ENCODE measurements at places on chromosomes 12 and 14.

DNA sequence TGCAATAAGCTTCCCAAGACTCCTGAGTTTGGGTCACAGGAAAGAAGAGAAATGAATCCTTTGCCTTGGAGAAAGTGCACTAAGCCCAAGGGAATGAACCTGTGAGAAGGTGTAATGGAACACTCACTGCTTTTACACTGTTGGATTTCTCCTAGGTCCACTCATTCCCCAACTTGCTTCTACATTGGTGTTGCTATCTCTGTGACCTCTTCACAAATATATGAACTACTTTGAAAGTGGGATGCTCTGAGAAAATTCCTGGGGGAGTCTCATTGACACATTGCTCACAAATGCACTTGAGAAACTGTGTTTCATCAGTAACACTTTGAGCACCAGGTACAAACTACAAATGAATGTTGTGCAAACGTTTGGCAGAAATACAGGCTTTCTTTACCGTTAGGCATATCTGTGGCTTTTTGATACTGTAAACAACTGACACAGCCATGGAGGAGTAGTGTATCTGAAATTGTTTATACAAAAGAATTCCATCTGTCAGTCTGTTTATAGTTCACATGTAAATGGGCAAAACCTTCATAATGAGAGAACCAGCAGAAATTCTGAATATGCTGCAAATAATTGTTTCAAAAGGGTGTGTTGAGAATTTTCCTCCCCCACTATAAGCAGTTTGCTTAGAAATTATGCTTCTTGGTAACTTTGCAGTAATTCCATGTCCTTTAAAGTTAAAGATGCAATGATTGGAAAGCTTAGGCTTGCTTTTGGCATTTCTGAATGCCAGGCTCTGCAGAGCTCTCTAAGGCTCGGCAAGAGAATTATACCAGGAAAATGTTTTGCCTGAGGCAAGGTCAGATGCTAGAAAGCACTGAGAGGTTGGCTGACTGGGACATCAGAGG, 348.5 kb upstream of the DDHD1 start:
- no peak for DNase-seq

- DNase-seq = no peak
These were observed 249.9 kb downstream of the DAD1 start for GRCh38 chr14:22338917-22339715.

GRCh38 chr12:132282950-132283771, 46.2 kb downstream of the GALNT9 start:
- DNase-seq = no peak

DNA sequence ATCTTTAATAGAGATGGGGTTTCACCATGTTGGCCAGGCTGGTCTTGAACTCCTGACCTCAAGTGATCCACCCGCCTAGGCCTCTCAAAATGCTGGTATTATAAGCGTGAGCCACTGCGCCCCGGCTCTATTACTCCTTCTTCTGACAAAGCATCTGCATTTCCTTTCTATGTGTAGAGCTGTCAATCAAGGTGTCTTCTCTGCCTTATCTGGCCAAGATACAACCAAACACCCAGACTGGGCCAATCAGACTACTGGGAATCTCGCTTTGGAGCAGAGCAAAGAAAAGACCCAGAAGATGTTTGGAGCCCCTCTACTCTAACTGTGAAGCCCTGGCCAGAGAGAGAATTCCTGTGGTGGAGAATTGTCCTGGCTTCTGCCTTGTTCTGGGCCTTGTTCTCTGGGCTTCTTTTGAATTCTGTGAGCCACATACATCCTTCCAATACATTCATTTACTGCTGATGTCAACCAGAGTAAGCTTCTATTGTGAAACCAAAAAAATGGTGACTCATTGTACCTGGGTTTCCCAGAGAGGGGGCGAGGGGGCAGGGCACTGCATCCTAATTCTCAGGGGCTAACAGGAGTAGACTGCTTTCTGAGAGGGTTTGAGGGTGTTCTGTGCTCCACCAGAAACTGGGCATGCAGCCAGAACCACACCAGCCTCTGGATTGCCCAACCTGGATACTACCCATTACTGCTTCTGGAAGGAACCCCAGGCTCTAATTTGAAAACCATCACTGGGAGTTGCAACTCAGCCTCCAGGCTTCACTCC, 18.8 kb upstream of the FLVCR2 start:
- DNase-seq = peak; percentile 72

DNA sequence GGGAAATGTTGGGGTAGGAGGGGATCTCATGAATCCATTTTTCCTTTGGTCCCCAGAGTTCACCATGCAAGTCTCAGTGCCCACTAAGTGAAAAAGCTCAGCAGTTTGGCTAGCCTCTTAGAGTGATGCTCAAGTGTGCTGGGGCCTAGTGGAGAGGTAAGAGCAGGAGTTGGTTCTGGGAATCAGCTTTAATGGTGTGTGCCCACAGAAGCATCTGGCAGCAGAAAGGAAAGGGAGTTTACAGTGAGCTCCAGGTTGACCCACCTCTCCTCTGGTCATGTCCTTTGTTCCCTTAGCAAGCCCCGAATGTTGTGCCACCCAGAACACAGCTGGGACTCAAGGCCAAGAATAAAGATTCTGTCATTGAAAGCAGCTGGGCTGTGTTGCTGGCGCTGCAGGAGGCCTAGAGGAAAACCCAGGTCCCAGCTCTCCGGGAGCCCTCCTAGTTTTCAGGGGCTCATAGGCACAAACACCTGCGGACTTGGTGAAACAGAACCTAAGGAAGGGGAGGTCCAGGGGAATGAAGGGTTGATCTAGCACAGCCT, 320.8 kb downstream of the ZFP36L1 start:
- no peak for DNase-seq

GRCh38 chr12:51832354-51833107, 16.0 kb downstream of the FIGNL2 start:
- no peak for DNase-seq

GRCh38 chr12:97194546-97194945, 268.1 kb upstream of the RMST start:
- no peak for DNase-seq

- DNase-seq = no peak
These were observed 21.3 kb downstream of the CLEC2A start for GRCh38 chr12:9910716-9911421.

GRCh38 chr12:14138495-14138894, 157.1 kb upstream of the GRIN2B start:
- no peak for DNase-seq

DNA sequence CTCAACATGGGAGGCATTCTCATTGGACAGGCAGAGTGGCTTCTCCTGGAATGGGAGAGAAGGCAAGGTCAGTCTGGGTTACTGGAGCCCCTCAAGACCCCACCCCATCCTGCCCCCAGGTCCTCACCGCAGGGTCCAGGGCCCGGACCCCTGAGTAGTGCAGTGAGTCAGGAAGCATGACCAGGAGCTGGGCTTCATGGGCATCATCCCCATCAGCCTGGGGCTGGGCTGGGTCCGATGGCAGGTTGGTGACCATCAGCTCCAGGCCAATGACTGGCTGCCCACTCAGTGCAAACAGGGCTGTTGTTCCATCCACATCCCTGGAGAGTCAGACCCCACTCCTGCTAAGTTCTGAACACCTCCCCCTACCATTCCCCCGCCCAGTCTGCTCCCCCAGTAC, 13.1 kb downstream of the ITGA7 start:
- no peak for DNase-seq

- no peak for DNase-seq
These were observed 583 bp upstream of the LEMD3 start for GRCh38 chr12:65168681-65169319.

DNA sequence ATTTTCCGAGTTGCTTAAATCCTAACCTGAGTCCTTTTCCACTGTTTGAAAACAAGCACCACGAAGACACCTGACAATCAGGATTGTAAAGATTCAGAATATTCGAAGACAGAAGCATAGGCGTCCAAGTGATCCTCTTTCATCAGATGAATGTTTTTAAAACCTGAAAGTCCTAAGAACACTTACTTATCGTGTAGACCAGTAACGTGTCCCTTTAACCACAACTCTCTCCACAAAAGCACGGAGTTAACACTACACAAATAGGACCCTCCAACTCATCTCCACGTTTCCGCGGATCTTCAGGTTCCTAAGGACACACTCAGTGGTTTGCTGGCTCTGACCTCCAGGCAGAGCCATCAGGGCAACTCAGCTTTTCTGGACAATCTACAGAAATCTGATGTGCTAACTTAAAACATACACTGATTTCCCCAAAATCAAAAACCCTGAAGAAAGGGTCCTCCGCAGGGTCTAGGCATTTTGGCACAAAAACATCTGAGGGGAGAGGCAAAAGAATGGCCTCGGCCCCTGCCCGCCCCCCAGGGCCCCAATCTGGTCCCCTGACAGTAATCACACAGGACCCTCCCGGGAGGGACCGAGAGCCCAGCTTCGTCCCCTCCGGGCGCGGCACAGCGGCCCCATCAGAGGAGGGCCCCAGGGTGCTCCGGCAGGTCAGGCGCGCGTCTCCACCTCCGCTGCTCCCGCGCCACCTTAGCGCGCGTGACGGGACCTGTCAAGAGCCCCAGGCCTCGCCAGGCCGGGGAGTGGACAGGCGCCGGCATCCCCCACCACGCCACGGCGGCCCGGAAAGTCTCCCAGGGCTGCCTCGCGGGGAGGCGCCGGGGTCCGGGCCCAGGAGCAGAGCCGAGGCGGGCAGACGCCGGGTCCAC, 925 bp downstream of the DICER1 start:
- DNase-seq = peak; percentile 40

GRCh38 chr12:23771240-23771949, 178.1 kb downstream of the SOX5 start:
- DNase-seq = no peak

- no peak for DNase-seq
These were observed 42.6 kb downstream of the NELL2 start for GRCh38 chr12:44833561-44833960.

DNA sequence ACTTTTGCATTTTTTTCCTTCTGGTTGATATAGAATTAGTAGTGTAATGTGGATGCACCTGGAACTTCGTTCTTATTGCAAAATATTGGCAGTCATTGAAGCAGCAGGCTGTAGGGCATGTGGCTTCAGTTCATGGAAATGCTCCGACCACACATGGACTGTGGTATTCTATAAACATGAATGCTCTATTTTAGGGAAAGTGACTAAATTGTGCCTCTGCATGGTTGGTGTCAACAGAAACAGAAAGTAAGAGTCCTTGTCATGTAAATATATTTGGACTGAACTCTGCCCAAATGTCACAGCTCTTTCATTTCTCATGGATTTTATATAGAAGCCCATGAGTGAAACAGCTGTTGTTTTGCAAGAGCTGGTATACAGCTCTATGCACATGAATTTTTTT, 917.0 kb downstream of the LRFN5 start:
- DNase-seq = no peak

GRCh38 chr14:94638339-94638738, 26.1 kb downstream of the SERPINA3 start:
- no peak for DNase-seq

DNA sequence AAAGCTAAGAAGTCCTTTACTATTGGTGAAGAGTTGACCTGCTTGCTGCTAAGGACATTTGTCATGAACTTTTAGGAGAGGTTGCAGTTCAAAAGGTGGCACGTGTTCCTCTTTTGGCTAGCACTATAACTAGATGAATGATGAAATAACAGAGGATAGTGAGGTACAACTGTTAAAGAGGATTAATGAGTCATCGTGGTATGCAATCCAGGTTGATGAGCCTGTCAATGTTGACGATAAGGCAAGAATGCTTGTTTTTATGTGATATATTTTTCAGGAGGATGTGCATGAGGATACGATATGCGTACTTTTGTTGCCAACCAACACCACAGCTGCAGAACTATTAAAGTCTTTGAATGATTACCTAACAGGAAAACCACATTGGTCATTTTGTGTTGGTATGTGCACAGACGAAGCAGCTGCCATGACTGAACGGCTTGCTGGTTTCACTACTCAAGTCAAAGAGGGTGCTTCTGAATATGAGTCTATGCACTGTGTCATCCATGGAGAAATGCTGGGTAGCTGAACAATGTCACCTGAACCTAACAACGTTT, 10.6 kb downstream of the CEP128 start:
- peak; percentile 38 for DNase-seq

DNA sequence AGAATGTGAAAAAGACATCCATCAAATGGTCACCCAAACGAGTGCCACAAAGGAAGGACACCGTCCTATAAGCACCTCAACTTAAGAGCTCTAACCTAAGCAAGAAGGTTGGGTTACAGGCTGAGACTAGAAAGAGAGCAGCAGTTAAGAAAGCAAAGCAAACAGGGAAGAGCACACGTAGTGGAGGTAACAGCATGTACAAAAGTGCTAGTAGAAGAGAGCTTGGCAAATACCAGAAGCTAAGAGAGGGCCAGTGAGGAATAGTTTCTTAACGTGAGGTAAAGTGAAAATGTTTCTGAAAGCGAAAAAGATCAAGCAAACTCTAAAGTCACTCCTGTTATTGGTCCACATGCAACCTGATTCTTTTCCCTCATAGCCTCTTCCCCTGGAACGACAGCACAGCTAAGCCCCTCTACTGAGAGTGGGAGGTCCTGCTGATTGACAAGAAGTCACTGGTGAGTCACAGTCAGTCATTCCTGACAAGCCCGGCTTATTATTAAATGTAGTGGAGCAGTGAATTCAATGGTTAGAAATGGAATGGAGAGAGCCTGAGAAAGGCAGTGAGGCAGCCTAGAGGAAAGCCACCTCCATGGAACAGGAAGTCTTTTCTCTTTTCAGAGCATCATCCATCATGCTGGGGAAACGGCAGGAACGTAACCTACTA, 204.4 kb downstream of the SLC25A21 start:
- DNase-seq = no peak

- DNase-seq = peak; percentile 47
These were observed 24.3 kb upstream of the RCOR1 start for GRCh38 chr14:102568115-102568614.

GRCh38 chr12:50016501-50017475, 8.5 kb downstream of the RACGAP1 start:
- no peak for DNase-seq

DNA sequence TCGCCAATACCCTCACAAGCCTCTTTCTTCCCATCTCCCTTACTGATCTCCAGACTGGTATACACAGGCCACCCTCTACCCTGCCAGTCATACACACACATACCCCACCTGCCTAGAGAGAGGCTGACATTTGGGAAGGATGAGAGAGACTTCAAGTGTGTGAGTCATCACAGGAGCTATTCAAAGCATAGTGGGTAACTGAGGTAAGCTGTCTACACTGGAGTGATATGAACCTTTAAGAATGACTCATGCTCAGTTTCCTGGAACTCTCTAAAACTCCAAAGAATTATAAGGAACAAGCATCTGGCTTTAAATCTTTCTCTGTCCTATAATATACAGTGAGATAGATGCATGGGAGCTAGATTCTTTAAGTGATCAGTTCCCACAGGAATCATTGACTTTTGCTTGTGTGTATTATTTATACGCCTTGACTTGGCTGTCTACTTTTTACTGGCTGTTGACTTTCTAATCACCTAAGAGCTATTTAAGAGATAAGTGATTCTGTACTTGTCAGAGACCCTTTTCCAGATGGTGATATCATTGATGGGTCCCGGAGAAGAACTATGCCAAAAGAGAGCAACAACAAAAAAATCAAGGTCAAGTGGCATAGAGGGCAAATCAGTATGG, 5.8 kb downstream of the IGF1 start:
- peak; percentile 17 for DNase-seq

DNA sequence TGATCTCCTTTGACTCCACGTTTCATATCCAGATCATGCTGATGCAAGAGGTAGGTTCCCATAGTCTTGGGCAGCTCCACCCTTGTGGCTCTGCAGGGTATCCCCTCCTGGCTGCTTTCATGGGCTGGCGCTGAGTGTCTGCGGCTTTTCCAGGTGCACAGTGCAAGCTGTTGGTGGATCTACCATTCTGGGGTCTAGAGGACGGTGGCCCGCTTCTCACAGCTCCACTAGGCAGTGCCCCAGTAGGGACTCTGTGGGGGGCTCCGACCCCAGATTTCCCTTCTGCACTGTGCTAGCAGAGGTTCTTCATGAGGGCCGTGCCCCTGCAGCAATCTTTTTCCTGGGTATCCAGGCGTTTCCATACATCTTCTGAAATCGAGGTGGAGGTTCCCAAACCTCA, 12.1 kb upstream of the BBS10 start:
- no peak for DNase-seq
